ENCODE measurements at places on chromosomes 3 and 15.

- no peak for DNase-seq
Measured at GRCh38 chr3:44323341-44323955, 15.1 kb upstream of the TCAIM start.

- no peak for DNase-seq
Measured at GRCh38 chr15:93895976-93896770, 335.2 kb upstream of the MCTP2 start.

- DNase-seq, result no peak
Measured at GRCh38 chr15:52857937-52858781, 68.0 kb upstream of the ONECUT1 start.

GRCh38 chr15:99412082-99412481 lies 153.7 kb upstream of the MEF2A start:
- no peak for DNase-seq

GRCh38 chr15:90211009-90211408 lies 9.9 kb downstream of the SEMA4B start:
- no peak for DNase-seq

- no peak for DNase-seq
Measured at GRCh38 chr15:93217343-93217742, 128.3 kb upstream of the RGMA start.

DNA sequence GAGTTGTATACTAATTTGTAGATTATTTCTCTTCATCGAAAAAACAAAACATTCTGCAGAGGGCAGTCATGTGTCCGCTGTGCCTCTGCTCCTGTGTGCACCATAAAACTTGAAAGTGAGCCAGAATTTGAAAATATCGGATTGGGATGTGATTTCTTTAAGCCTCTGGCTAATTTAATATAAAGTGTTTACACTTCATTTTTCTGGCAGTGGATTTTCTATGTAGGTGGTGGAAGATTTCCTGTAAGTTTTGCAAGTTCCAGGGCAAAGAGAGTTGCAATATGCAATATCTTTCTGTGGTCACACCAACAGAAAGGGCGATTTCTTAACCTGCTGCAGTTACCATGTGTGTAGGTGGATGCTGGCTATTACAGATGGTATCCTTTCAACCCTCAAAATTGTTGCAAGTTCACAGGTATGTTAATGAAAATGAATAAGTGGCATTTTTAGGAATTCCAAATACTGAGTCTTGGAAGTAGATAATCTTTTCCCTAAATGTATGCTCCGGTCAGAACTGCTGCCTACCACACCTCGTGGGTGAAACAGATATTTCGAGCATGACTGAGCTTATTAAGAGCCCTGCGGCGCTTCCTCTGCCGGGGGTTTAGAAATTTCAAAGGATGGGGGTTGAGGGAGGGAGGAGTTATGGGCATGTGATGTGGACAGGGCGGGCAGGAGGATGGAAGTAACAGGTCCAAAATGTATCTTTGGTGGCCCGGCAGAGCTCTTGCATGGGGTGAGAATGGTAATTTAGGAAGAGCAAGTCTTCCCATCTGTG lies 134.0 kb downstream of the PGPEP1L start:
- DNase-seq, result no peak

DNA sequence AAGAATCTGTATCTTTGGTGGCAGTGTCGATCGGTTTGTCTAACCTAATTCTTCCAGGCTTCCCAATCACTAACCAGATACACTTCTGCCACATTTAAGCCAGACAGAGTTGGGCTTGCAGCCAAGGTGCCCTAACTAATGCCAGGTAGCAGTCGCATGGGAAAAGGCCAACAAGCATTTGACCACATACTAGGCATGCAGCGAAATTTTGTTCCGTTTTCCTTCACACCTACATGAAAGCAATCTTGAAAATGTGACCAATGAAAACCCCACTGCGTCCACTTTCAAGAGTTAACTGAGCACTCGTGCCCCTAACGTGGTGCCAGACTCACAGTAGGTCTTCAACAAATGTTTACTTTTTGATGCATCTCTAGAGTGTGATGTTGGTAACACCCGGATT lies 192.2 kb upstream of the TPM1 start:
- DNase-seq, result no peak
